Amniotic epithelial cell (primary cell): ENCODE measurements at places on chromosomes 5 and 9.

DNA sequence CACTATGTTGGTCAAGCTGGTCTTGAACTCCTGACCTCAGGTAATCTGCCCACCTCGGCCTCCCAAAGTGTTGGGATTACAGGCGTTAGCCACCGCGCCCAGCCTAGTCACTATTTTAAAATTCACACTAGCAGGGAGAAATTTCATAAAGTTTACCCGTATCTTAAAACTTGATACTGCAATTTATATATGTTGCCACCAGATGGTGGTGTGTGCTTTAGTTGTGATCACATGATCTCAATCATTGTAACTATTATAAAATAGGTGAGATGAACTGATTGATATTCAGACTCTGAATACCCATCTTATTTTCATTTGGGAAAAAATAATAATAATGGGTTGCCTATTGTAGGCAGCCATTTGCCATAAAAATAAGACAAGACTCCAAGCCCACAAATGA lies 1330.4 kb upstream of the WWC1 start:
- DNase-seq, result peak; percentile 22

GRCh38 chr9:85038824-85039608 lies 369.5 kb downstream of the NTRK2 start:
- DNase-seq, result no peak

DNA sequence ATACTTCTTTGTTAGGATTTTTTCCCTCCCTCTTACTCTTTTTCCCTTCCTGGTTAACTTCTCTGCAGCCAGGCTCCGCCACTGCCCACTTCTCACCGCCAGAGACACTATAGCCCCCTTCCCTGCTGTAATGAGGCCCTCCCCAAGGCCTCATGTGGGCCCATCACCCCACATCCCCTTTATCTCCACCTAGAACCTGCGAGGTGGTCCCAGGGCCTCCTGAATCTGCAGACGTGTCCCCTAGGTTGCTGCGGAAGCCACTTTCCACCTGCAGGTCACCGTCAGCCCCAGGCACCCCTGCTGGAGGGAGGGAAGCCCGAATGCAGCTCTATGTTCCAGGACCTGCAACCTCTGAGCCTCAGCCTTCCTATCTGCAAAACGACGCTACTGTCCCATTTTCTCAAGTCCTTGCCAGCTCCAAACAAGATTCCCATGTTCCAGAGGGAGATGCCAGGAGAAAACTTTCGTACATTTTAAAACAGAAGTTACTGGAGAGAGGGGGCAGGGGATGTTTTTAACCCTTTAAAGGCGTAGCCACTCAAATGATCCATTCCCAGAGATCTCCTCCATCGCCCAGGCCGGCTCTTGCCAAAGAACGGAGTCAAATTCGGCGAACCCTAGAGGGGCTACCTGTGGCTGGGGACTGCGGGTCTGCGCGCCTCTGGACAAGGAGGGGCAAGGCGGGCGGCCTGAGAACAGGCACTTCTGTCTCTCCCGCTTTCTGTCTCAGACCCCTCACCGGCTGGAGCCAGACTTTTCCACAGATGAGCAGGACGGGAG lies 929 bp downstream of the SH3PXD2B start:
- peak; percentile 69 for DNase-seq

DNA sequence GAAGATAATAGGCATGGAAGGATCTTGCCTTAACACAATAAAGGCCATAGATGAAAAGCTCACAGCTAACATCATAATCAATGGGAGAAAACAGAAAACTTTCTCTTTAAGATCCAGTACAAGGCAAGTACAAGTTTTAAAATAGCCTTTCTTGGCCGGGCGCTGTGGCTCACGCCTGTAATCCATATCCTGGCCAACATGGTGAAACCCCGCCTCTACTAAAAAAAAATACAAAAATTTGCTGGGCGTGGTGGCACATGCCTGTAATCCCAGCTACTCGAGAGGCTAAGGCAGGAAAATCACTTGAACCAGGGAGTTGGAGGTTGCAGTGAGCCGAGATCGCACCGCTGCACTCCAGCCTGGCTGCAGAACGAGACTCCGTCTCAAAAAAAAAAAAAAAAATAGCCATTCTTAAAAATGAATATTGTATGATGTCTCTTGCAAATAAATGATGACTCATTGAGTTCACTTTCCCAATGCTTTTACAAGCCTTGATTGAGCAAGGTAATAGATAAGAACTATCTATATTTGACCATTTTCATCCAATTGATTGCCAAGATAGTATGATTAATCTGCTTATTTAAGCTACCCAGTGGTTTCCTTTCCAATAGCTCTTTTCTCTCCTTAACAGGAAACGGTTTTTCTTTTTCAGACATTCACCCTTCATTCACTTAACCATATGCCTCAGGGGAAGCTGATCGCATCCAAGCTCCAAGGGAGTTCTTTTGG lies 15.8 kb downstream of the CCDC152 start:
- DNase-seq, result peak; percentile 25

DNA sequence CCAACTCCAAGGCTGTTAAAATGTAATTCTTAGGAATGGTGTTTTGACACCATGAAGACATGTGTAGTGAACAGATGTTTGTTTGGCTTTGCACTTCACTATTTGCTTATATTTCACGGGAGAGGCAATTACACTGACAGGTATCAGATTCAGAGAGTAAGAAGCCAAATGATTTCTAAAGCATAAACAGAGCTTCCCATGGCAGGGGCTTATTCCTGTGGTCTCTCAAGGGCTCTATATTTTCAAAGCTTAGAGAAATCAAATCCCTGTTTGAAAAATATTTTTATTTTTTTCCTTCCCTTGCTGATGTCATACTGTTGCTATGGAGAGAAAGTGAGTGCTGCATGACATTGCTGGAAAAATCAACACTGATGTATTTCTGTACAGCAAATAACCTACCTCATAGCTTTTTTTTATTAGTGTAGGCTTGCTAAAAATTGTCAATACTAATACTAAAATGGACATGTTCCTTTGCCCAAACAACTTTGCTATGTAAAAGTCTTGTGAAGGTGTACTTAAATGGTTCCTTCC lies 161.4 kb downstream of the GIN1 start:
- DNase-seq, result peak; percentile 36

DNA sequence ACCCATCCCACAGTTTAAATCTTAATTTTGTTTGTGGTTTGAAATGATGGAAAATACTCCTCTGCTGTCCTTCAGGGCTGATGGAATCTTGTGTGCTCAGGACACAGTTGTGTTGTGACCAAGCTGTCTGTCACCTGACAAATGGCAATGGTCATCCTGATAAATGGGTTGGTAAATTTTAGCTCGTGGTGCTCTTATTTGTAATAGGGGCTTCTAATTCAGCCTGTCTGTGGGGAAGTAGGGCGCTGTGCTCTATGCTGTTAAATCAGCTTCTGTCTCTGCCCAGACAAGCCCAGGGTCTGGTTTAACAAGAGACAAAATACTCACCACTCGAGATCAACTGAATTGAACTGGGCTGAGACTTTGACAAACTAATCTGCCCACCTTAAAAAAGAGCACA lies 4.5 kb downstream of the LRRTM2 start:
- DNase-seq, result no peak

GRCh38 chr5:141811287-141812155 lies 66.7 kb downstream of the PCDH1 start:
- no peak for DNase-seq

DNA sequence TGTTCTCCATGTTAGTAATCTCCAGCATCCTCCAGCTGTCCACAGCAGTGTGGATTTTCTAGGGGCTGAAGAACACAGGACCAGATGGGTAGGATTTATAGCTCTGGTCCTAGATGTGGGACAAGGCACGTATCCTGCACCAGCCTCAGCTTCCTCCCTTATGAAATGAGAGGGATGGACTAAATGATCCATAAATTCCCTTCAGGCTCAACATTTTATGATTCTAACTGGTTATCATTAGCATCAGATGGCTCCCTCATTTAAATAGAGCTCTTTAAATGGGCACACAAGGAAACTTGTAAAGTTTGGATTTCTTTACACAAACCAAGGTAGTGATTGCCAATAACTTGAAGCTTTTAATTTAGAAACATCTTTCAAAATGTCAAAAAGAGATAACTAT lies 97.7 kb downstream of the ESM1 start:
- DNase-seq, result no peak

GRCh38 chr5:54829102-54829501 lies 156.3 kb downstream of the ESM1 start:
- no peak for DNase-seq

DNA sequence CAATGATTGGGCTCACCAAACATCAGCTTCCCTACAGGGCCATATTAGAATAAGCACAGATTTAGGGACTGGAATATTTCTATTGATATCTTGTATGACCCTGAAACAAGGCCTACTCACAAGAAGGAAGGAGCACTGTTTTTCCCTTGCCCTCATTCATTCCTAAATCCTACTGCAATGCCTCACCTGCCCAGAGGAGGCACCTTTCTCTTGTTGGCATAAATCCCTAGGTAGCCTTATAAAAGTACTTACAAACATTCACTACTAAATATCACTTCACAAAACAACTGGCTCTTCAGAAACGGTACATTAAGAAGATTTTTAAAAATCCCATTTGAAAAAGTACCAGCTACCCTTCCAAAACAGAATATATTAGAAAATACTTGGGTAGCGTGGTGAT lies 449.4 kb downstream of the CDH18 start:
- DNase-seq, result no peak

DNA sequence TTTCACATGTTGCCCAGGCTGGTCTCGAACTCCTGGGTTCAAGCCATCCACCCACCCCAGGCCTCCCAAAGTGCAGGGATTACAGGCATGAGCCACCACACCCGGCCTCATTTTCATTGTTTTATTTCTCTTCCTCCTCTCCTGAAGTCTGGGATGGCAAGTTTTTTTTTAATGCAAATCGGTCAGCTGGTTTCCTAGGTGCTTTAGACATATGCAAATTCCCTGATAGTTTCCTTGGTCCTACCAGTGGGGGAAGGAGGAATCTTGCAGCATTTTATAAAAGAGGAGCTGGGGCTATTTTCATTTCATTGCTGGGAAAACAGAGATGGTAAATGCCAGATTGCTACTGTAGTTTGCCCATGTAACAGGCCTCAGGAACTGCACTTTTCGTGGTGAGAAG lies 179.4 kb downstream of the ACTL7B start:
- DNase-seq, result no peak

- peak; percentile 44 for DNase-seq
Measured at GRCh38 chr5:68542207-68542606, 326.7 kb downstream of the PIK3R1 start.

GRCh38 chr9:124514125-124514524 lies 6.9 kb upstream of the NR5A1 start:
- no peak for DNase-seq

DNA sequence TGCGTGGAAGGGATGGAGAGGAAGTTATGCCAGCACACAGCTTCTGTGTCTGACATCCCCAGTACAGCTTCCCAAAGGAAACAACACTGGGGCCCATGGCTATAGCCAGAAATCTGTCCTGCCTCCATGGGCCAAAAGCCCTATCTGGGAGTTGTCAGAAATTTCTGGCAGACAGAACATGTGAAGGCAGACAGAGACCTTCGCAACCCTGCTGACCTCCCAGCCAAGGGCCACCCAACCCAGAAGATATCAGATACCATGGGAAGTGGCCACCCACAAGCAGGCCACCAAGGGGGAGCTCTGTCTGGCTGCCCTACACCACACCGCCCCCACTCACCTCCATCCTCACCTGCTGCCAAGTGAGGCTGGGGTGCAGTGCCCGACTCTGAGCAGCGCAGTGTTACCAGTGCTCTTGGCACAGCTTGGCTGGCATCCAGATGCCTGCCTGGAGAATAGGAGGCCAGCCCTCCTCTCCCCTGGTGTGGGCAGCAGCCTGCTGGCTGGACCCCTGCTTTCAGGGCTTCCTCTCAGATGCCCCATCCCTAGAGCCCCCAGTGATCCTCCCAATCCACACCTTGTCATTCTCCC lies 61.6 kb upstream of the NEURL1B start:
- DNase-seq, result no peak

GRCh38 chr5:140083120-140083519 lies 30.8 kb upstream of the PURA start:
- DNase-seq, result no peak

- DNase-seq, result no peak
Measured at GRCh38 chr5:175689147-175689991, 31.5 kb downstream of the HRH2 start.

DNA sequence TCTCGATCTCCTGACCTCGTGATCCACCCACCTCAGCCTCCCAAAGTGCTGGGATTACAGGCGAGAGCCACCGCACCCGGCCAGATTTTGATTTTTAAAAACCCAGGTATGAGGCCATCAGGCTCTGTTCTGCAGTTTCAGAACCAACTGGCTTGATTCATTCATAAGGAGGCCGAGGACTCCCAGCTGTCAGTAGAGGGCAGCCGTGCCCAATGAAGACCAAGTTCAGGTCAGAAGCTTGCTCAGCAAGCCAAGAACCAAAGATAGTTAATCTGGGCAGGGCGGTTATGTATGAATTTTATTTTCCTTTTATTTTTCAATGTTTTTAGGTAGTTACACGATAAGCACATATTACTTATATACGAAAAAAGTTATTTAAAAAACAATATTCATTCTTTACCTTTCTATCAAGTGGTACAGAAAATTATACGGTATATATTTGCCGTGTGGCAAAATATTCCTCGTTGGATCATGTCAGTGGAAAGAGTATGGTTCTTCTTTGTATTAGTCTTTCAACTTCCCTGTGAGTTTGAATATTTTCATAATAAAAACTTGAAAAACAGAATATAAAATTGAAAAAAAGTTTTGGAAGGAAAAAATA lies 18.0 kb downstream of the MGAT1 start:
- DNase-seq, result peak; percentile 83

DNA sequence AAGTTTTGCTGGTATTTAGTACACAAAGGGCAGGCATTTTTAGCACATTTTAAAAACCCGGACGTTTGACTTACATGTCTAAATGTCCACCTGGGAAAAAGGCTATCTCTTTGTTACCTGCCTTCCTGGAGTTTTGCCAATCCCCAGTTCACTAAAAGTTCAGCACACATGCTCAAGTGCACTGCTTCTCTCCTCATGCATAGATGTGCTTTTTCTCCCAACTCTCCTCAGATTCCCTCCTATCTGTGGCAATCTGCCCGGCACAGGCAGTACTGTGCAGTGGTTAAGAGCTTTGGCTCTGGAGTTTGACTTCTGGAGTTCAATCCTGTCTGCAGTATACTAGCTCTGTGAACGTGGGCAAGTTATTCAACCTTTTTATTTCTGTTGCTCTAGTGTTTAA lies 8.3 kb upstream of the CCNO start:
- no peak for DNase-seq

- DNase-seq, result no peak
Measured at GRCh38 chr5:16565118-16565517, 51.7 kb downstream of the RETREG1 start.
